Bone marrow (tissue), 2 donors: ENCODE measurements at places on chromosomes 12 and 14.
A peak's percentile ranks its signal among the peaks of the same experiment; 100 is the strongest.

DNA sequence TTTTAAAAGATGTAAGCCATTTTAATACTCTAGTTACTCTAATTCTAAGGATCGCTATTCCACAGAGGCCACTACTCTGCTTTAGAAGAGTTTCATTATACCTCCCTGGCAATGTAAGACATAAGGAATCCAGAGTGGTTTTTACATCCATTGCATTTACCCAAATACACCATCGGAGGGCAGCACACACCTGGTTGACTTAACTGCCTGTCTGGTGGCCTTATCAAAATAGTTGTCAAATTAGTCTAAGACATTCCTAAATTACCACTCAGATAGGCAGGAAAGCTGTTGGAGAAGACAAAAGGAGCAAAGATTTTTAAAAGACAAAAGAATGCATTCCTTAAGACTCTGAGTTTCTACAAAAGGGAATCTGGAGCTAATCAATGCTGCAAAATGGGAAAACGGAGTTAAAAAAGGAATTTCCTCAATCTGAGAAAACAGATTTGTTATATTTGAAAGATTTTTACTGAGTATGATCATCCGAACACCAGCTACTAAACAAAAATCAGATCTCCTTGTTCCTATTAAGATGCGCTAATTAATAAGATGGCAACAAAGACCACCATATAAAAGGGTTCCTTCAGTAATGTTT is 33.8 kb upstream of the FGD4 start:
- peak; percentile 8 for DNase-seq

GRCh38 chr14:31389946-31390345 is 30.4 kb downstream of the HEATR5A start:
- no peak for DNase-seq

GRCh38 chr12:91397866-91398532 is 215.4 kb upstream of the DCN start:
- no peak for DNase-seq

GRCh38 chr14:51883232-51883631 is 22.8 kb downstream of the GNG2 start:
- DNase-seq: no peak

DNA sequence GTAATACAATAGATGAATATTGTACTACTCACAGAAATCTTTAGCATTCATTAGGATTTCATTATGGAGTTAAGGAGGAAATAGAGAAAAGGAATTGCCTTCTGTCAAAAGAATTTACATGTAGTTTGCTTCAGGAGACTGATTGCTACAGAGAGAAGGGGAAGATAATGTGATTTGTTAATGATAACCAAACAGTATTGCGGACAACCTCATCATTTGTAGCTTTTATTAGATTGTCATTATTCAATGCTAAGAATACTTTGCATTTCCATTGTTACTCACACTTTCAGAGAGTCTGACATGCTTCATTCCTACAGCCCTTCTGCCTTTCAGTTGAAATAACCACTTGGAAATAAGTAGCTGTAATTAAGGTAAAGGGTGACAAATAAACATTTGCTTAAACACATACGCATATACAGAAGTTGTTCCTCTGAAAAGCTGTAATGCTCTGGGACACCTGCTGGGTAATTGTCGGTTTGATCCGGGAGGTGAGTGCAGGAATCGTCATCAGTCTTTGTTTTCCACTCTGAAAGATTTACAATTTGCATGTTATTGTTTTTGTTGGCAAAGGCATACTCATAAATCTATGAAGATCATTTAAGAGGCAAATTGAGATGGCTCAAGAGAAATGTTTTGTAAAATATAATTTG is 600.2 kb downstream of the TRHDE start:
- DNase-seq: no peak

- DNase-seq: no peak
These were observed 41.9 kb downstream of the SLC16A7 start for GRCh38 chr12:59637692-59638070.
